ENCODE measurements at places on chromosomes 2 and 18.
A peak's percentile ranks its signal among the peaks of the same experiment; 100 is the strongest.

DNA sequence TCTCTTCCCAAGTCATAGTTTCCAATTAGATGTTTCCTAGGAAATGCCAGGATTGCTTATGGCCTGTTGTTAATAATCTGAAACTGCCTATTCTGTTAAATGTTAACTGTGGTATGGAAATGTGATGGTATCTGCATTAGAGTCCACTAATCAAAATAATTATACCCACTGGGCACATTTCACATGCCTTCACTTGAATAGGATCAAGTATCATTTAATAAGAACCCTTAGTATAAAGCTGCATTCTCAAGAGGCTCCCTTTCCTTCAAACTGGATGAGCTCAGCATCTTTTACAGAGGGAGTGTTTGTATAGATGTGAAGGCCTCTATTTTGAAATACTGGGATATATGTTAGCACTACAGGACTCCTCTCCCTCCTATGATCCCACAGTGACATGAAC, 477.2 kb upstream of the VRK2 start:
- DNase-seq = no peak

DNA sequence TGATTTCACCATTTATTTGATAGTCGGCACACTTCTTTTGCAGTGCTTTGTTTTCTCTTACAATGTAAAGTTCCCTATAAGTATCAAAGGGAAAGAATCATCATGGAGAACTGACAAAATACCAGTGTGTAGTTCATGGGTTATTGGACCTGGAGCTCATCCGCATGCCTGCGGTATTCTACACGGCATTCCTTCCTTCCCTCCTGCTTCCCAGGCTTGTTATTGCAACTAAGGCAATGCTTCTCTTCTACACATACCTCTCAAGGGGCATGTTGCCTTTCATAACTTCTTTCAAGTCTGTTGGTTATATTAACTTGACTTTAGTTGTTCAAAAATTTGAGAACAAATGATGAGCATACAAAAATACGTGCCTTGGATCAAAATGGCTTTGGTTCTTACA, 24.3 kb upstream of the FAP start:
- DNase-seq = no peak

GRCh38 chr2:120812866-120813265, 77.2 kb downstream of the GLI2 start:
- DNase-seq = no peak

- DNase-seq = no peak
Observed at GRCh38 chr2:199458806-199459285, 1.1 kb upstream of the SATB2 start.

DNA sequence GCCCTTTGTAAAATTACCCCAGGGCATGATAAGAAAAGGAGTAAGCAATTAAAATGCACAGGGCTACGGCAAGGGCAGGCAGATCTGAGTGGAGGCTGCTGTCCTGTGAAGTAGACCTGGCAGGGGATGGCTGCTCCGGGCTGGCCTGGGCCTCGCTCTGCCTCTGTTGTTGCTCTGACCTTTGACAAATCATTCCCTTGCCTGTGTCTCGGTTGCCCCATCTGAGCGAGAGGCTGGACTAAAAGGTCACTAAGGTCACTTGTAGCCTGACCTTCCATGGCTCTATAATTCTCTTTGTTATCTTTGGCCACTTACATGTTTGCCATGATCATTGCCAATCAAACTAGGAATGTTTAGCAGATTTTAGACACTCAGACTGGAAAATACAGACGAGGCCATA, 118.1 kb downstream of the KLHL29 start:
- no peak for DNase-seq

- DNase-seq = no peak
Observed at GRCh38 chr18:11828786-11829432, 22.3 kb upstream of the CHMP1B start.

- no peak for DNase-seq
Observed at GRCh38 chr2:223501641-223502040, 100.5 kb downstream of the SCG2 start.

GRCh38 chr2:230011617-230012016, 57.1 kb downstream of the SLC16A14 start:
- DNase-seq = no peak

GRCh38 chr2:206805887-206806607, 40.6 kb downstream of the FASTKD2 start:
- no peak for DNase-seq

GRCh38 chr2:240930631-240931318, 24.6 kb downstream of the CROCC2 start:
- no peak for DNase-seq

GRCh38 chr2:101367508-101367907, 19.8 kb downstream of the CREG2 start:
- no peak for DNase-seq

- DNase-seq = peak; percentile 61
Observed at GRCh38 chr2:113198790-113199612, 25.2 kb downstream of the PSD4 start.

DNA sequence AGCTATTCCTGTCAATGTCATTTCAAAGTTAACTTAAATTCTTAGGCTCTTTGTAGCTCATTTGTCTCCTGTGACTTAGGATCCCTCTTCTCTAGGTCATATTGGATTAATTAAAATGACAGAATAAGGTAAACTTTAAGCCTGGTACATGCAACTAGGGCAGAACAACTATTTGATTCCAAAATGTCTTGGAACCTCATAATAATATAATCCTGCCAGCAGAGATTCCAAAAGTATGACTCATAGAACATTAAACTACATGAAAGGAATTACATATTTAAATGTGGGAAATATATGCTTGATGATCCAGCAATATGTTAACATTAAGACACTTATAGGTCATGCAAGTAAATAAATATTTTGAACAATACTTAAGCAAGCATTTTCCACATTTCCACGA, 63.3 kb downstream of the COL3A1 start:
- DNase-seq = no peak

DNA sequence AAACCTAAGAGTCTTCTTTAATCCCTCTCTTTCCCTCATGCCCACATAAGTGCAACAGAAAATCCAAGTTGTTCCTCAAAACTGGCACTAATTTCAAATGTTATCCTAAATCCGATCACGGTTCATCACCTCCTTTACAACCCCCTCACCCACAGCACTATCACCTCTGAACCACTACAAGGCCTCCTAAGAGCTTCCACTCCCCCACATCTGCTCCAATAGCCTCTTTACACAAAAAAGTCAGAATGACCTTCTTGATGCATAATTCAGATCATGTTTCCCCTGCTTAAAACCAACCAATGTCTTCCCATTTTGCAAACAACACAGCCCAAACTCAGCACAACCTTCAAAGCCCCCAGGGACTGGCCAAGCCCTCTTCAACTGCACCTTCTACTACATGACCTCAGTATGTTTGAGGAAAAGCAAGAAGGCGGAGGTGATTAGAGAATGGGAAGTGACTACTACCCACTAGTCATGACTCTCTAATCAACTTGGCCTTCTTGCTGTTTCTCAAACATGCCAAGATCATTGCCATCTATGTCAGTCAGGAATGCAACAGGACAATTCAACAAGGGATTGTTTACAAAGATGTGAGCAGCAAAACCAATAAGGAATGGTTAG, 34.6 kb upstream of the GCC2 start:
- DNase-seq = no peak

DNA sequence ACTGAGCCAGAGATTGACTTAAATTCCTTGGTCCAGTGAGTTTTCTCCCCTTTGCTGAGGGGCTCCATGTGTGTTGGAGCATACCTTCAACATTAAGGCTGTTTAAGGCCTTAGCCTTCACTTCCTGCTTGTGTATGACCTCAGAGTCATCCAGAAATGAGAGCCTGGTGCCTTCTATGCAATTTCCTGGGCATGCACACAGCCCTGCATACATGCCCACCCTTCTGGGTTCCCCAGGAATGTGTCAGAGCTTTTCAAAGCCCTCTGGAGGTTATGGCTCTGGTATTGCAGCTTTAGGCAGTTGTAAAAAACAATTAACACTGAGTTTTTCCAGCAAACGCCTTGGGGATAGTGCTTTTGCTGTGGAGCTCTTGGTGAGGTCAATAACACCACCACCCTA, 16.7 kb downstream of the IL1R1 start:
- DNase-seq = no peak

DNA sequence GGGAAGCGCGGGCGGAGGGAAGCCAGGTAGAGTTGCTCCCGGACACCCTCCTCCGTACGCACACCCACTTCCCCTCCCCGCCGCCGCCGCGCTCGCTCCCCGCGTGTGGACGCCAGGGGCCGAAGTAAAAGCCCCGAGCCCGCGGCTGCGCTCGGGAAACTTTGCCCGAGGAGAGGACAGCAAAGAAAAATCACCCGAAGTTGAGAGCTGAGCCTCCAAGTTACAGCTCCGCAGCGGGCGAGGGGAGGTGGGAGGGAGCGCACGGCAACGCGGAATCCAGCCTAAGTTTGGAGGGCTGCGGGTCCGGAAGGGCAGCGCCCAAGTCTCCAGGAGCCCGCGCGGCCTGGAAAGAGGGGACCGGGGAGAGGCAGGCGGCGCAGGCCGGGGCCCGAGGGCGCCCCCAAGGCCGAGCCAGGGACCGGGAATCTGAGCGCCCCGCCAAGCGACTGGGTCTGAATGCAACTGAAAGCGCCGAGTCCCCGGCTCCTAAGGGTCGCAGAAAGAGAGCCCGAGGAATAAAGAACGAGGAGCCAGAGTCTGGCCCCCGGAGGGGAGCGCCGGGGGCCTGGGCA, 706 bp upstream of the BCL11A start:
- no peak for DNase-seq

- no peak for DNase-seq
Observed at GRCh38 chr2:231134910-231135655, 10.2 kb upstream of the HTR2B start.

GRCh38 chr2:3433776-3434400, 54.4 kb downstream of the TRAPPC12 start:
- DNase-seq = no peak

DNA sequence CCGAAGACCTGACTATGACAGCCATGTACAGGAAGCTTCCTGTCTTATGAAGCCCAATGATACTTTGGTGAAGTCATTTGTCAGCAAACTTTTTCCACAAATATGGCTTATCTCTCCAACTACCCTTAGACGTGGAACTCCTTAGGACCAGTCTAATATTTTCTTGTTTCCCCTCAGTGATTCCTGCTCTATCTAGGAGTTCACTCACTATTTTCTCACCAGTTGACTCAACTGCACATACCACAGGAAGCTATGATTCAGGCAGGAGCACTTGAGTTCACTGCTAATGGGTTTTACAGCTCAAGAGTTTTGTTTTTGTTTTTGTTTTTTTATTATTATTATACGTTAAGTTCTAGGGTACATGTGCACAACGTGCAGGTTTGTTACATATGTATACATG, 109.3 kb downstream of the ANTXR1 start:
- DNase-seq = no peak

- peak; percentile 33 for DNase-seq
Observed at GRCh38 chr2:86221066-86221684, 21.9 kb downstream of the MRPL35 start.

DNA sequence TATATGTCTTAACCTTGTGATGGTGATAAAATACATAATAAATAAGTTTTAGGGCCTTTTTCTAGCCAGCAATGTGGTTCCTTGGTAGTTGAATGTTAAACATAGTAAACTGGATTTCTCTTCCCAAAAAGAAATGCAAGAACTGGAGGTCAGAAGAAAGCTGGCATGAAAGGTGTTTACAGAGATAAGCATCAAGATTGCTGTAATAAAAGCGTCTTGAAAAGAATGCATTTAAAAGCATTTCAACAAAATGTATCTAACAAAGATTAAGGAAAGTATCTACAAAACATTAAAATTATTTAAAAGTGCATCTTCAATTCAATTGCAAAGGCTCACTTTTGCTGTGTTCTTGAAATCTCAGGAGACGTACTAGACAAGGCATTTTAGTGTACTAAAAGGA, 419.0 kb downstream of the ERBB4 start:
- DNase-seq = no peak

DNA sequence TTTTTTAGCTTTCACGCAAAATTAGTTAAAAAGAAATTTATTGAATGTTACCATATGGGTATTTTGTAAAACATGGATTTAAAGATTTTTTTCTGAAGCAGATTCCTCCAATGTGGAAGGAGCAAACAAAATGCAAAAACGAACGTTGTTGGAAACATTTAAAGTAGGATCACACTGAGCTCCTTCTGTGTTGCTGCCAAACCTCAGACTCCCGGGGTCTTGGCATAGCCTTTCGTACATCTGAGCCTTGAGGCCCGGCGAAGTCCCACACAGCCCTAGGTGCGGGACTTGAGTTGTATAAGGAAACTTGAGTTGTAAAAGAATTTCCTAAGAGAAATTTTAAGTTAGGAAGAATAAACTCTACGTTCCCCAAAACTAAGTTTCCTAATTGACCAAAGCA, 52.0 kb upstream of the CD226 start:
- no peak for DNase-seq

- DNase-seq = no peak
Observed at GRCh38 chr2:150783015-150783414, 295.5 kb upstream of the RND3 start.

GRCh38 chr18:49569724-49570123, 7.9 kb downstream of the LIPG start:
- DNase-seq = no peak

DNA sequence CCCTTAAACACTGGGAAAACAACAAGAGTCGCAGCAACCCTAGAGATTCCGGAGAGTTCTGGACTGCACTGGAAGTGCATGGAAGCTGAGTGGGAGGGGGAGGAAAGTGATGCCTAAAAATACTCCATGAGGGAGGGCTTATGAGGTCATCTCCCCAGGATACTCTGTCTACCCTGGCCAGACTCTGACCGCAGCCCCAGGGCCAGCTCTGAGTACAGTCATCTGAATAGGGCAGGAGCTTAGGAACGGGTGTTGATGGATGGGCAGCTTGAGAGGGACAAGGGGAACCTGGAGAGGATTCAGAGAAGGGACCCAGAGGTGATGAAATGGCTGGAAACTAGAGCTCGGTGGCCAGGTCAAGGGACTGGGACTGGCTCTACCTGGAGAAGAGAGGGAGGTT, 79.3 kb upstream of the IGFBP5 start:
- DNase-seq = no peak

DNA sequence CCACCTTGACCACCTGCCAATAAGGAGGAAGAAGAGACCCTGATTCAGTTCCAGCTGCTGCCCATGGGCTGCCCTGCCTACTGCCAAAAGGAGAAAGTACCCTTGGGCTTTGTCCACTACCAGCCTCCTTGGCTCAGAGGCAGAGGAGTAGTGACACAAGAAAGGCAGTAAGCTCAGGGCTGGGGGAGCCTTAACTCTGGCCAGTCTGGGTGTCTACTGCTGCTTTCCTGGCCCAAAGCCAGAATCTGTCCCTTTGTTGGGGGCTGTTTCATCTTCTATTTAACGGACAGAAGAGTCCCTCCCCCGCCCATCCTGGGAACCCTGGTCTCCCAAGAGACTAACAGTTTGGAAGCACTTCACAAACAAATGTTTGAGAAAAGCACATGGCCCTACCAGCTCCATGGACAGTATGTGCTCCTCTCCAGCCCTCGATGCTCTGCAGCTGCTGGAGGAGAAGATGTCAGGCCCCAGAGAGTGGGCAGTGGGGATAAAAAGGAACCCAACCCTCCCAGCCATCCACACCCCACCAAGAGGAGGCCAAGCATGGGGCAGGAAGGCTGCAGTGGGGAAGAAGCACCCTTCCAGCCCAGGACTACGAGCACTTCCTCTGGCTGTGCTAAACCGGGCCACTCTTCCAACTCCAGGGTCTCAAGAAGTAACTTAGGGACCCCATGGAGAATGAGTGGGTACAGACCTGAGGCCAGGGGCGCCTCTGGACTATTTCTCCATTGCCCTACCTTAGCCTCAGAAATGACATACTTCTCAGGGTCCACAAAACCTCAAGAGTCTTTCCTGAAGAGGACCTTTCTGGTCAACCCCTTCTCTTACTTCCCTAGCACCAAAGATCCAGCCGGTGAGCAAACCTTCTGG, 1.2 kb downstream of the ATG9A start:
- no peak for DNase-seq

All from stimulated activated CD4-positive, alpha-beta T cell treated with anti-CD3 and anti-CD28 coated beads, Interleukin-1b, Interleukin-23, amount 100 ng/mL, for 24 hours (primary cell).